Esophagus squamous epithelium (tissue), 5 donors: ENCODE measurements at places on chromosomes 3 and 15. TPM values are rescaled to one million over a fixed set of nuclear protein-coding genes. Genes with fewer than 3 reads are reported as not detected.

CRYBG3 gene
- 21.5 TPM for total RNA-seq

GADL1 gene
- total RNA-seq, result not detected

LDHAL6B gene
- total RNA-seq, result not detected

REC114 gene
- total RNA-seq, result not detected

LRRC31 gene
- total RNA-seq, result not detected

CHRD gene
- 10.7 TPM for total RNA-seq

IL17RC gene
- 38.0 TPM for total RNA-seq

FAM227B gene
- 0.80 TPM for total RNA-seq

FRMD4B gene
- 66.2 TPM for total RNA-seq

NFKBIZ gene
- total RNA-seq, result 41.2 TPM

SPATA12 gene
- total RNA-seq, result not detected

CCR8 gene
- 0.22 TPM for total RNA-seq

SPSB4 gene
- total RNA-seq, result not detected

ALDH1L1 gene
- total RNA-seq, result 19.3 TPM

IFT122 gene
- total RNA-seq, result 8.4 TPM

RFT1 gene
- 4.9 TPM for total RNA-seq

CYP8B1 gene
- total RNA-seq, result not detected

SNTN gene
- total RNA-seq, result not detected

RFTN1 gene
- total RNA-seq, result 19.1 TPM
